H9 (cell line): ENCODE measurements at places on chromosomes 3 and 15. TPM values are rescaled to one million over a fixed set of nuclear protein-coding genes. Genes with fewer than 3 reads are reported as not detected.

The SNTN gene
- not detected in 2 replicates for total RNA-seq

The CLRN1 gene
- not detected in 2 replicates for total RNA-seq

The PHLDB2 gene
- 13.2 and 14.1 TPM in 2 replicates for total RNA-seq

The ZIC1 gene
- total RNA-seq = not detected in 2 replicates

The ALDH1L1 gene
- total RNA-seq = 0.68 and 0.90 TPM in 2 replicates

The GALNT15 gene
- 0.04 TPM in 1 of 2 replicates, not detected in the other for total RNA-seq

The ANAPC13 gene
- total RNA-seq = 40.8 and 42.8 TPM in 2 replicates

The RPP14 gene
- 23.9 and 24.4 TPM in 2 replicates for total RNA-seq

The EFHB gene
- total RNA-seq = 1.6 and 1.9 TPM in 2 replicates

The GRIP2 gene
- total RNA-seq = 3.1 and 3.2 TPM in 2 replicates

The PLCH1 gene
- 17.8 and 19.0 TPM in 2 replicates for total RNA-seq

The HCLS1 gene
- 1.1 and 1.2 TPM in 2 replicates for total RNA-seq

The CTXN2 gene
- 0.11 TPM in 2 replicates for total RNA-seq

The KY gene
- not detected in 2 replicates for total RNA-seq

The CCR8 gene
- total RNA-seq = 0.31 and 0.64 TPM in 2 replicates

The CHST13 gene
- total RNA-seq = 0.85 and 0.99 TPM in 2 replicates

The BTBD1 gene
- total RNA-seq = 42.7 and 43.3 TPM in 2 replicates

The TLR9 gene
- not detected in 2 replicates for total RNA-seq

The LYZL4 gene
- total RNA-seq = not detected in 2 replicates

The EIF5A2 gene
- 7.7 and 8.6 TPM in 2 replicates for total RNA-seq

The SPSB4 gene
- total RNA-seq = 6.0 and 6.2 TPM in 2 replicates

The LSAMP gene
- total RNA-seq = 0.66 and 0.90 TPM in 2 replicates

The SEMA4B gene
- total RNA-seq = 32.5 and 33.2 TPM in 2 replicates

The DPPA2 gene
- total RNA-seq = 3.1 and 3.2 TPM in 2 replicates

The C2CD4A gene
- total RNA-seq = not detected in 2 replicates

The DAPK2 gene
- total RNA-seq = 3.5 and 4.6 TPM in 2 replicates

The TMEM39A gene
- 40.4 and 45.0 TPM in 2 replicates for total RNA-seq

The CYP19A1 gene
- not detected in 2 replicates for total RNA-seq

The GREM1 gene
- 1.0 and 1.1 TPM in 2 replicates for total RNA-seq

The ARGFX gene
- not detected in 2 replicates for total RNA-seq

The DUOXA1 gene
- total RNA-seq = 1.2 and 1.3 TPM in 2 replicates
